ENCODE measurements at places on chromosomes 6 and 20.

DNA sequence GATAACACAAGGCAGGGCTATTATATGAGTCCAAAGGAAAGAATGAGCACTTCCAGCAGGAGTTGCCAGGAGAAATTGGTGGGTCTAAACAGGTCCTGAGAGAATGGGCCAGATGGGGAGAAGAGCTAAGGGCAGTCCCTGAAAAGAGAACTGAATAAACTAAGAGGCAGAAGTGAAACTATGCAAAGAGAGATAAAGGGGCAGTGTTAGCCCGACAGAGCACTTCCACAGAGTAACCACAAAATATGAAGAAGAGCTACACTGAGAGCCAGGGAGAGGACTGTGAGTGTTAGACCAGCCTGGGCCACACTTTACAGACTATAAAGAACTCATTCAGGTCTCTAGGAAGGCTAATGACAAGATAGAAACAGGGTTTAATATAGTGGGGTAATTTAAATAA is 43.8 kb downstream of the RALGAPA2 start:
- DNase-seq, result no peak

- no peak for DNase-seq
Measured at GRCh38 chr6:136812174-136812573, 10.2 kb upstream of the PEX7 start.

GRCh38 chr6:108805611-108806167 is 42.5 kb upstream of the ARMC2 start:
- no peak for DNase-seq

GRCh38 chr6:47256981-47257730 is 52.5 kb downstream of the TNFRSF21 start:
- no peak for DNase-seq

DNA sequence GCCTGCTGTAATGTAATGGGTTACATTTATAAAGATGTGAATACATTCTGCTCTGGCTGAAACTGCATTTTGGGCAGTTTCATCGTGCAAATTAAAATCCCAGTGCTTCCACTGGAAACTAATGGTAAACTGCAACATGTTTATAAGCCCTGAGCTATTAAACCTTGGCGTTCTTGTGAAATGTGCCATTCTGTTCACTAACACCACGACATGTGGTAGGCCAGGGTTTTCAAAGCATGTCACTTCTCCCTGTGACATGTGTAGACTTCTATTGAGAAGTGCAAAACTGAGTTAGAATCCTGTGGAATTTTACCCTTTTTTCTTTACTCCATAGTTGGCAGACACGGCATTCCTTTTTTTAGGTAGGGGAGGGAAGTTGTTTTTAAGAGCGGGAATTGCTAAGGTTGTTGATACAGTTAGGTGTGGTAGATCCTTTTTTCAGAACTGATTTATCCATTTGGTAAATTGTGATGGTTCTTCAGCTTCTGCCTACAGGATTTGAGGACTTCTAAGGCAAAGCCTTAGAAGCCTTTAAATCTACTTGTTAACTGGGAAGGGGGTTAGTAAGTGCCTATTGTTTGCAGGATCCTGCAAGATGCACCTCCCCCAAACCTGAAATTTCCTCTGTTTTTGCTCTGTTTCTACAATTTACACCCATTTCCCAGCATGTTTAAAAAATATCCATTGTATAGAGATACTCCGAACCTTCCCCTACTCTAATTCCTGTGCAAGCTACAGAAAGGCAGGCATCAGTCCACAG is 4.2 kb downstream of the SASH1 start:
- DNase-seq, result no peak

DNA sequence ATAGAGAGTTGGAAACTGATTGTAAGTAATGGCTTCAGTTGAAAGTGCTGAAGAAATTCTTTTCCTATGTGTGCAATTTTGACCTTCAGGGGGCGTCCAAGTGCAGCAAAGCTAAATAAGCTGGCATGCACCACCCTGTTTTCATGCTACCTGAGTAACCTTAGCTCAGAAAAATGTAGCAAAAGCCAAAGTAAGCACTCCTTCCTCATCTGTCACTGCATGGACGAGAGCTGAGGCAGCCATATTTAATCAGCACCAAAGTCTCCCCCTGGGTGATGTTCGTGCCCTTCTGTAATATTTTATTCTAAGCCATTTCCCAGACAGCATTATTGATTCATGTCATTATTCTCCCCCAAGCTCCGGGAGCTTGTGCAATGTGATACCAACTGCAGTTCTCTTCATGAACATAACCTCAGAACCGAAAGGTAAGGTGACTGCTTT is 123.1 kb downstream of the RPS12 start:
- peak; percentile 29 for DNase-seq

- DNase-seq, result no peak
Measured at GRCh38 chr6:91540902-91541301, 954.0 kb upstream of the MAP3K7 start.

DNA sequence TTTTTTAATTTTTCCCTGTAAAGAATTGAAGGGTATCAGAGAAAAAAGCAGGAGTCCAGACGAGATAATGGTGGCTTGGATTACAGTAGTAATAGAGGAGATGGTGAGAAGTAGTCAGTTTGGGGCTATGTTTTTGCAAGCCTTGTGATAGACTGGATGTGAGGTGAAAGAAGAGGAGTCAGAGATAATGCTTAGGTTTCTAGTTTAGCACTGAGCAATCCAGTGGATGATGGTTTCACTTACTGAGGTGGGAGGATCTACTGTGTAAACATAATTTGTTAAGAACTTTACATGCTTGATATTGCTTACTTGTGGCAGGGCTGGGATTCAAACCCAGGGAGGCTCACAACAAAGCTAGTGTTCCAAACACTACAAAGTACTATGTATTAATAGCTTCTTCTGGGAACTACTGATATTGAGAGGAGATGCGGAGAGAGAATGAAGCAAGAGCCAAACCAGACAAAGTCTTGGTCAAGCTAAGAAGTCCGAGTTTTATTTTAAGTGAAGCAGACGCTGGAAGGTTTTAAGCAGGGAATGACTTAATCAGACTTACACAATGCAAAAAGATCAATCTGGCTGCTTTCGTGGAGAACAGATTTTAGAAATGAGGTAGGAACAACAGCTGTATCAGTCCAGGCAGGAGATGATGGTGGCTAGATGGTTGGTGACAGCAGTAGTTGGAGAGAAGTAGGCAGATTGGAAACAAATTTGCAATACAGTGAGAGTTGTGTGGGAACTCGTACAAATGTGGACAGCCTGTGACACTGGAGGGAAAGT is 58.0 kb downstream of the ZFAND3 start:
- DNase-seq, result no peak

- no peak for DNase-seq
Measured at GRCh38 chr20:58461104-58461503, 54.1 kb downstream of the APCDD1L start.

DNA sequence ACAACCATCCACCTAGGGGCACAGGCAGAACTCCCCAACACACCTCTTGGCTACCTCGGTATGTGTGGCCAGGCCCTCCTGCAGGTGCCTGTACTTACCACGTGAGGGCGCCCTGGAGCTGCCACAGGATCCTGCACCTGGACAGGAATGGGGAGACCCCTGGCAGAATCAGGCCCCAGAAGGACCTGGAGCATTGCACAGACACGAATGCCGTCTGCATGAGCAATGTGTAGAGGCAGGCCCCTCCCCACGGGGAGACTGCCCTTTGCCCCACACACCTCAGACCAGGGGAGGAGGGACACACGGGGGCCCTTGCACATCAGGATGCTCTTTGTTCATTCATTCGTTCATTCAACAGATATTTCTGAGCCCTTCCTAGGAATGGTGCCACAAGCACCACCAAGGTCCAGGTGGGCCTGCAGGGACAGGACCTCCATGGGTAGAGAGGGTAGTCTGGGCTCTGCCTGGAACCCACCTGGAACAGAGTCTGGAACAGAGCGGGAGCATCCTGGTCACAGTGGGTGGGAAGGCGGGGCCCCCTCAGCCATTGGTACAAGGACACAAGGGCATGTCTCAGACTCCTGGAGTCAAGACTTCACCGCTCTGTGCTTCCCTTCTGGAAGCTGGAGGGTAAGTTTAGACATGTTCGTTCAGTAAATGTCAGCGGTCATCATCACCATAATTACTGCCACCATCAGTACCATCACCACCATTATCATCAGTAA is 32.3 kb downstream of the YTHDF1 start:
- no peak for DNase-seq

- no peak for DNase-seq
Measured at GRCh38 chr6:22970004-22970403, 400.6 kb downstream of the HDGFL1 start.

DNA sequence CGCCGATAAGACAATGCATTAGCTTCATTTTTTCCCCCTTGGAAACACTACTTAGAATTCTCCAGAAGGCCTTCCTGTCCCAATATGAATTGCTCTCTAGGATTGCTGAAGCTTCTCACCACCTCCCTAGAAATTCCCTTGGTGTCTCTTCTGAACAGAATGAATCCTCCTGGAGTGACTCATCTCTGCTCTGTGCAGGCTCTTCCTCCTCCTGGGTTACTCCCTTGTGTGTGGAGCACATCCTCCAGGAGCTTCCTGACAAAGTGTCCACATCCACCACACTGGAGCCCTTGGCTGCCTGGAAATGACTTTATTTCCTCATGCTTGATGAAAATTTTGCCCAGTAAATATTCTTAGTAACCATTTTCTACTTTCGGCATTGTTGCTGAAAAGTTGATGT is 54.4 kb downstream of the DTNBP1 start:
- no peak for DNase-seq

- no peak for DNase-seq
Measured at GRCh38 chr20:54063992-54064676, 6.3 kb downstream of the BCAS1 start.

- DNase-seq, result no peak
Measured at GRCh38 chr20:23340524-23340923, 10.1 kb upstream of the NXT1 start.

- DNase-seq, result no peak
Measured at GRCh38 chr20:11162026-11162775, 488.4 kb upstream of the JAG1 start.

GRCh38 chr6:137882225-137882961 is 15.3 kb downstream of the TNFAIP3 start:
- DNase-seq, result no peak

Measured in omental fat pad (tissue), 4 donors.